Stimulated activated CD8-positive, alpha-beta memory T cell treated with anti-CD3 and anti-CD28 coated beads, Interleukin-7, amount 100 ng/mL, for 1 hour (primary cell): ENCODE measurements at places on chromosomes 4 and X.
A peak's percentile ranks its signal among the peaks of the same experiment; 100 is the strongest.

DNA sequence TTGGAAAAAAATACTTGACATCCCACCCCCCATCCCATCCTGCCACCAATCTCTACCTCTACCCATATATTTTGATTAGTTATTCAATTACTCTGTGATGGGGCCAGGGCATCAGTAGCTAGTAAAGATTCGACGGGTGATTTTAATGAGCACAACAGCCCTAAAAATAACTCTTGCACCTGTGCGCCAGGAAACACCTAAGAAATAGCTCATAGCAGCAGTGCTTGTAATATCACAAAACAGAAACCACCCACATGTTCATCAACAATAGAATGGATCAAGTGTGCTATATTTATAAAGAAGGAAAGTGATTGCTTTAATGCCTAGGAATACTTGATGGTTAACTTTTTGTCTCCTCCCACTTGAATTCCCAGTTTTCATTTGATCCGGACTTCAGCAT lies 225.6 kb upstream of the LCORL start:
- DNase-seq, result no peak

DNA sequence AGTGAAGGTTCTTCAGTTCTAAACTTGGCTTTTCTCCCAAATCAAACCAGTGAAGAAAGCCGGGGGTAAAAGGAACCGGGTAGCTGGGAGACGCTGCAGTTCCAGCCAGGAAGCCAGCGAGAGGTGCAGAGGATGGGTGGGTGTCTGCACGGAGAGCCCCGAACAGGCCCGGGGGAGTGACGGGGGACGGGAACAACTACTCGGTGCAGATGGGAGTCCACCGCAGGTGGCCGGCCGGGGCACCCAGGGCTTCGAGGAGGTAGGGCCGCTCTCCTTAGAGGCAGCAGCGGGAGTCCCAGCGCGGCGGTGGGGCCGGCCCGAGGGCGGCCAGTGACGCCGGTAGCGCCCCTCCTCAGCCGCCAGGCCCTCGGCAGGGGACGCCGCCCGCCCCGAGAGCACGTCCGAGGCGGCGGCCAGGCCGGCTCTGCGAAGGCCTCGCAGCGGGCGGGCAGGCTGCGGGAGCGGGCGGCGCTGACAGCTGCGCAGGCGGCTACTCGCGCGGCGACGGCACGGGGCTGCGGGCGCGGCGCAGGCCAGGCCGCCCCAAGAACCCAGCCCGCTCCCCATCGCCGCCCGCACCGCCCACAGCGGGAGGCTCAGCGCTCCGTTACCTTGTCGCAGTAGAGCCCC lies 449 bp downstream of the FBXL5 start:
- DNase-seq, result peak; percentile 9

DNA sequence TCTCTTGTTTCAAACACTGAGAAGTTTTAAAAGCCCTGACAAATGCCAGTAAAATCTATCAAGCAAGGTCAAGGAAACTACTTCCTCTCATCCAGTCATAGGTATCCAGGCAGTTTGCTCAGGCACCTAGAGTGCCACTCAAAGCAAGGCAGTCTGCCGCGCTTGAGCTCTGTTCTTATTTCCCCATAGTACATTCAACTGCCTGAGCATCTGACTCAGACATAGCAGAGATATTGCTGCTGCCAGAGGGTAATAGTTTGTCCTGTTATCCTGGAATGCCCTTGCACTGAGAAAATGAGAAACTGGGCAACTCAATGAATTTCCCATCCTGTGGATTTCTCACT lies 16.1 kb upstream of the ATP8A1 start:
- no peak for DNase-seq

GRCh38 chr4:139819082-139819481 lies 153.5 kb downstream of the MGST2 start:
- no peak for DNase-seq

- no peak for DNase-seq
Measured at GRCh38 chr4:98778206-98778605, 119.8 kb upstream of the TSPAN5 start.

- no peak for DNase-seq
Measured at GRCh38 chr4:41568363-41568762, 30.4 kb downstream of the LIMCH1 start.

DNA sequence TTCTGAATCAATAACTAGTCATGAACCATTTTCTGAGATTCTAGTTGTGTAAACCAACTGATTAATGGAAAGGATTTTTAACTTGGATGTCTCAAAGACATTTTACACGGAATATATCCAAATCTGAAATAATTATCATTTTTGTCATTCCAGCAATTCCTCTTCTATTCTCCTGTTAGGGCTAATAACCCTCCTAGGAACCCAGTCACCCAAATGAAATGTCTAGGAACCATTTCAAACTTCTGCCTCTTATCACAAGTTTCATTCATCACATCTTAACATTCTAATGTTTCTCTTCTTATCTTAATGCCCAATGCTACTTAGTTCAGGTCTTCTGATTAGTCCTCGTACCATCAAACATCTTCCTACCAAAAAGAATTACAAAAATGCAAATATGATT lies 639.8 kb downstream of the DMD start:
- no peak for DNase-seq

- DNase-seq, result no peak
Measured at GRCh38 chr4:161256716-161257115, 907.1 kb downstream of the FSTL5 start.

DNA sequence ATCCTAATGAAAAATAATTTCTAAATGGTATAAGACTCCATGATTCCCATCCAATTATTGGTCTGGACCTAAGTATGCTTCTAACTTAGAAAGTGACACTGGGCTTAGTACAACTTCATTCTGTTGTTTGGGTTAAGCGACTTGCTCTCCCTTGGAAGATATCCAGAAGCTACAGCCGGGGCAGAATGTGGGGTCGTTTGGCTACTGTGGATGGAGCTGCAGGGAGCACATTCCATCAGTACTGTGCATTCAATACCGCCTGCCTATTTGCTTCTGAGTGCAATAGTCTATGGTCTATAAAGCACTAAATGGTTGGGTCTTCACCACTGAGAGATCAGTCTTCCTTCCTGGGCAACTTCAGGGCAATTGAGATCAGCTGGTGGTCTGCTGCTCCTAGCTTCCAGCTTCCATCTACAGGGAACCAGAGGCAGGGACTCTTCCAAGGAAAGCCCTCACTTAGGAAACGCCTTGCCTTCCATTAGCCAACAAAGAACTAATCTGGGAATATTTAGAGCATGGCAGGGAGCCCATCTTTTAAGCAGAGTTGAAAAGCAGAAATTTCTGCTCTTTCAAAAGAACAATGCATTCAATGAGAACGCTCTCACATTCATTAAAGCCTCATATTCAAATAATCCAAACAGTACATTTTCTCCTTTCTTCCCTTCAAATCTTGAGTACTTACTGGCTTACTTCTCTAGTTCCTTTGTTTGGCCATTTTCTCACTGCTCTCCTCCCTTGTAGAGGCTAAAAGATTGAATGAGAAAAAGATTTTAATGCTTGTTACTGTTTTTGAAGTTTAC lies 1049.9 kb upstream of the TENM3 start:
- DNase-seq, result no peak

GRCh38 chr4:174537634-174538033 lies 15.3 kb upstream of the HPGD start:
- no peak for DNase-seq

GRCh38 chr4:151835467-151835866 lies 74.7 kb upstream of the GATB start:
- DNase-seq, result no peak

DNA sequence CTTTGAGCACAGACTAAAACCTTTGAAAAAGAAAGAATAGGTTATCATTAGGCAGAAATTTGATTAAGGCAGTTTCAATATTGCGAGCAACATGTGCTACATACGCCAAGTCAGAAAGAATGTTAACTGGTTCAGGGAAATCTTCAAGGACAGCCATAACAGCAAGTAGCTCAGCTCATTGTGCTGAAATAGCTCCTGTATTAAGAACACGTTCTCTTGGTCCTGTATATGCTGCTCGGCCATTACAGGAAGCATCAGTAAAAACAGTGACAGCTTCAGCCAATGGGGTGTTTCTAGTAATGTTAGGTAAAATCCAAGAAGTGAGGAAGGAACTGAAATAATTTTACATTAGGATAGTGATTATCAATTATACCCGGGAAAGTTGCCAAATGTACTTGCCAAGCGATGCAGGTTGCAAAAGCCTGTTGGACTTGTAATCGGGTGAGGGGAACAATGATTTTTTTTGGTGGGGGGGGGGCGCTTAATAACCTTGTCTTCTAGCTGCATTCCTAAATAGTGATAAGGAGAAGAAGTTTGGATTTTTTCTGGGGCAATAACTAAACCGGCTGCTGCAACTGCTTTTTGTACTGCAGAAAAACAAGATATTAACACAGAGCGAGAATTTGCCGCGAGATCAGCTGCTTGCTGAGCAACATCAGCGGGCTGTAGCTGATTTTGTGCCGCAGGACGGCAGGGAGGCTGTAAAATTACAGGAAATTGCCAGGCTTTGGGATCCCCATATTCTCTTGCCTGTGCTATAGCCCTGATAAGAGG lies 49.4 kb upstream of the RASSF6 start:
- no peak for DNase-seq

GRCh38 chr4:164467493-164467892 lies 286.4 kb upstream of the SMIM31 start:
- no peak for DNase-seq

- DNase-seq, result no peak
Measured at GRCh38 chr4:127936974-127937373, 28.0 kb downstream of the MFSD8 start.

DNA sequence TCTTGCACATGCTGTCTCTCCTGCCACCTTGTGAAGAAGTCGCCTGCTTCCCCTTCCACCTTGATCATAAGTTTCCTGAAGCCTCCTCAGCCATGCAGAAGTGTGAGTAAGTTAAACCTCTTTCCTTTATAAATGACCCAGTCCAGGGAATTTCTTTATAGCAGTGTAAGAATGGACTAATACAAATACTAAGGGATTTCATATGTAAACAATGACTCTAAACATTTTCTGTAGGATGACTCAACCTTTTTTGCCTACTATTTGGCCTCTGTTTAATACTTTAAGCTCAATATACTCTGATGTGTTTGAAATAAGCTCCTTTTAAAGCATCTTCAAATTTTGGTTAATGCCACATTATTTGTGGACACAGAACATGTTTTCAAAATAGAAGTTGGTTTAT lies 813.5 kb upstream of the SLIT2 start:
- DNase-seq, result no peak

DNA sequence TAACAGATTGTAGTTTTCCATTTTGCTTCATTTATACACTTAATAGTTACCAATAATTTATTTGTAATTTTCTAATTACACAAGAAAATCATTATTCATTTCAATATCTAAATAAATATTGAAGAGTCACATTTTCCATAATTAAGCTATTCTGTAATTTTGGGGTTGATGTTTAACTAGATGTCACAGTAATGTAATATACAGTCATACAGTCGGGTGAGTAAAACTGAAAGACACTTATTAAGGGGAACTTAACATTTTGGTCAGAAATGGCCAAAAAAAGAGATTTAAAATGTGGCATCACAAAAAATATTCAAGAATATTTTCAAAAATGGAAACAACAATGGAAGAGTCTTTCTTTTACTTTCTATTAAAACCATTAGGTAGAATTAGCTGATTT lies 1080.3 kb downstream of the ARAP2 start:
- DNase-seq, result no peak

GRCh38 chr4:70473679-70474078 lies 1.7 kb downstream of the MUC7 start:
- no peak for DNase-seq

GRCh38 chr4:39068907-39069306 lies 6.9 kb downstream of the KLHL5 start:
- no peak for DNase-seq

- DNase-seq, result no peak
Measured at GRCh38 chrX:150324035-150324728, 38.9 kb upstream of the MAMLD1 start.

DNA sequence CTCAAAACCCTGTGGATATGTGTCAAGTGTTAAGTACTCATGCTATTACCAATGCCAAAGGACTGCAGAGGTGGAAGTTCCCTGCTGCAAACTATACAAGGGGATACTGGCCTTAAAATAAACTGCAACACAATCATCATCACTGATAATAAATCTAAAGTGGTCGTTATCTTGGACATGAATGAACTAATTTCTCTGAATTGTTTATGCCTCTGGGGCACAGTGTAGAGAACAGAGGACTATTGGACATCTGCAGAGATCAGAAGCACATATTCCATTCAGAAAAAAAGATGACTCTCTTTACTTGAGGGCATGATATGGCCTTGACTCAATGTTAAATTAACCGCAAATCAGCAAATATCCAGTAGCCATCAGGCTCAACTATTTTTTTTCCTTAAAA lies 542.6 kb upstream of the IGFBP7 start:
- no peak for DNase-seq

GRCh38 chrX:127207326-127207725 lies 387.8 kb downstream of the PRR32 start:
- DNase-seq, result no peak

- no peak for DNase-seq
Measured at GRCh38 chr4:108830509-108831244, 67.8 kb upstream of the ETNPPL start.

DNA sequence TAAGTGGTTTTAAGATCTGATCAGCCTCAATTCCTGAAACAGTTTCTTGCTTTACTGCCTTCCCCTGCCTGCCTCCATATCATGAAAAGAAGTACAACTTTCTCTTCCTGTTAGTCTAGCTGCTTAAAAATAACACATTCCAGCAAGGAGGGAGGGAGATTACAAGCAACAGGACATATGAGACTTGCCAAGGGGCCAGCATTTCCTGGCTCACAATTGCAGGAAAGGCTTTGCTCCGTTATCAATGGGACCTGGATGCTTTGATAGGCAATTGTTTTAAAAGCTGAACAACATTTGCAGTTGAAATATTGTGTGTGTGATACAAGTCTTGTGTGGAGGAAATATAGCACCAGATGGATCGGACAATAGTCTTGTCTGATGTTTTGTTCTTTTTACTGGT lies 425.0 kb downstream of the FAT4 start:
- DNase-seq, result no peak

DNA sequence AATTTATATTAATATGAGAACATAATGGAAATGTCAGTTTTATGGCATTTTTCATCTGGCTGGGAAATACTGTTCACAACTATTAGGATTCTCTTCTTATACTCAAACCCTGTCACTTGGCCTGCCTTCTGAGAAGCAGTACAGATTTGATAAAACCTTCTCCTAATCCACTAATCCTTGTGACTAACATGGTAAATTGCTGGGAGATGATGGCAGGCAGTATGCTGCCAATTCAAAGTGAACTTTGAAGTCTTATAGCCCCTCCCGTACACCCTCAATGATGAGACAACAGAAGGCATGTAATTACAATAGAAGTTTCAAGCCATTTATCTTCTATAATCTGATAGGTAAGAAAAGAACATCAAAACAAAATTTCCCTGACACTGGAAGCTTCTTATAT lies 36.9 kb downstream of the PAQR3 start:
- no peak for DNase-seq

DNA sequence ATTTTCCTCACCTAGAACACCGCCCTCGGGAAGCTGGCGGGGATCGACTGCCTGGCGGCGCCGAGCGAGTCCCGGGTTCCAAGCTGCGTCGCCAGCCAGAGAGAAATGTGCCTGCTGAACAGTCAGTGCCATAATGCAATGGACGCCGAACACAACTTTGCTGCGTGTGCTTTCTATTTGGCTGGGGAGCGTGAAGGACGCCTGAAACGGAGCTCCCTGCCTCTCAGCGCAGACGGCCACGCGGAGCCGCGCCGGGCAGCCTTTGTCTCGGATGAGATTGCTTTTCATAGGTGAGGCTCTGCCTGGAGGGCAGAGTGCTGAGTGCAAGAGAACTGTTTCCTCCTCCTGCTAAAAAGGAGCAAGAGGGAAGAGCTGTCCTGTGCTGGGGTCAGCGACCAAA lies 107.7 kb upstream of the BCOR start:
- no peak for DNase-seq

GRCh38 chrX:76147106-76147505 lies 25.8 kb upstream of the PBDC1 start:
- DNase-seq, result no peak

- DNase-seq, result no peak
Measured at GRCh38 chr4:3681191-3681590, 85.0 kb upstream of the ADRA2C start.
